ENCODE measurements at places on chromosomes 16 and 17.
A peak's percentile ranks its signal among the peaks of the same experiment; 100 is the strongest.

DNA sequence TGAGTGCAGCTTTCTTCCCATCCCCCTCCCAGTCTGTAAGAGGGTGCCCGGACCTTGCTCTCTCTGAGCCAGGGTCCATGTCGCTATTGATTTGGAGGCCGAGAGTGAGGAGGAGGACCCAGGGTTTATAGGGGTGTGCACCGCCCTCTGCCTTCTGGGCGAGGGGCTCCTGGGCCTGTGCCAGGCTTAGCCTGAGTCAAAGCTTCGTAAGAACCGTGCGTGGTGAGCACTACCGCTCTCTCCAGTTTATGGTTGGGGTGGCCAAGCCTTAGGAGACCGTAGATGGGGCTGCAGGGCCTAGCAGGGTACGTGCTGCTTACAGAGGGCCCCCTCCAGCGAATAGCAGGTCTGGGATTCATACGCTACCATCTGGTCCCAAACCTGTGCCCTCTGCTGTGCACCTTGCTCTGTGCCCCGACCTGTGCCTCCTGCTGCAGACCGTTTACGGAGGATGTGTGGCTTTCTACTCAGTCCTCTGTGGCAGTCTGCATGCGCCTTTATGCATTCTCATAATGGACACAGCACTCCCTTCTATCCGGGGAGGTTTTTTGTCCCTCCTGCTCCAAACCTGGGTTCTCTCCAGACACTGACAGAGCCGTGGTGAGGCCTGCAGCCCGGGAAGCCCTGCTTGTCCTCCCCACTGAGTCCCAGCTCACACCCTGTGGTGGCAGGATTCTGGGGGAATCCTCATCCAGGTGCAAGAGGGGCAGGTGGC is 54.7 kb downstream of the PGS1 start:
- no peak for DNase-seq

DNA sequence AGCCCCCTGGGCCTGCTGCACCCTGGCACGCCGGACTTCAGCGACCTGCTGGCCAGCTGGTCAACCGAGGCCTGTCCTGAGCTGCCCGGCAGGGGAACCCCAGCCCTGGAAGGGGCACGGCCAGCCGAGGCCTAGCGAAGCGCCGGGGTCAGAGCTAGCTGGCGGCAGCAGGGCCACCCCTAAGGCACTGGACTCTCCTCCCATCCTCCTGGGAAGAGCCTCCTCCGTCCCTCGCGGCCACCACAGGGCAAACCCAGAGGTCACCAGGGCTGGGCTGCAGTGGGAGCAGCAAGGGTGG is 2.3 kb downstream of the PERCC1 start:
- DNase-seq, result no peak

DNA sequence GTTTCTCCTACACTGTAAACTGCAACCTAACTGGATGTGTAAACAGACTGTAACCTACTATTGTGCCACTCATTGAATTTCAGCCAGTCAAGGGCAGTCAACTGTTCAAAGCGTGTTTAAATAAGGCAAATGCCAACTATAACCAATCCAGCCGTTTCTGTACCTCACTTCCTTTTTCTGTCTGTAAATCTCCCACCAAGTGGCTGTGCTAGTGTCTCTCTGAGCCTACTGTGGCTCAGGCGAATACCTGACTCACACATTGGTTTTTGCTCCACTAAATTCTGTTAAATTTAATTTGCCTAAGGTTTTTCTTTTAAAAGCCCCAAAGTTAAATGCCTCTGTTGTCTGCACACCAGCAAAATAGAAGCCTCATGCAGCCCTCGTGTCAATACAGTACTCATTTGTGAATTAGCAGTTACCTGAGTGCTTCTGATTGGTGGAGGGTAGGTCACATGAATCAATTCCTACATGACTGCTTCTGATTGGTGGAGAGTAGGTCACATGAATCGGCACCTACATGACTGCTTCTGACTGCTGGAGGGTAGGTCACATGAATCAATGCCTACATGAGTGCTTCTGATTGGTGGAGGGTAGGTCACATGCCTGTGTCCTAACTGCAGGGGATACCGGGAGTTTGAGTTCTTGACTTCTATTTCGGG is 31.1 kb upstream of the CCR7 start:
- DNase-seq, result no peak

DNA sequence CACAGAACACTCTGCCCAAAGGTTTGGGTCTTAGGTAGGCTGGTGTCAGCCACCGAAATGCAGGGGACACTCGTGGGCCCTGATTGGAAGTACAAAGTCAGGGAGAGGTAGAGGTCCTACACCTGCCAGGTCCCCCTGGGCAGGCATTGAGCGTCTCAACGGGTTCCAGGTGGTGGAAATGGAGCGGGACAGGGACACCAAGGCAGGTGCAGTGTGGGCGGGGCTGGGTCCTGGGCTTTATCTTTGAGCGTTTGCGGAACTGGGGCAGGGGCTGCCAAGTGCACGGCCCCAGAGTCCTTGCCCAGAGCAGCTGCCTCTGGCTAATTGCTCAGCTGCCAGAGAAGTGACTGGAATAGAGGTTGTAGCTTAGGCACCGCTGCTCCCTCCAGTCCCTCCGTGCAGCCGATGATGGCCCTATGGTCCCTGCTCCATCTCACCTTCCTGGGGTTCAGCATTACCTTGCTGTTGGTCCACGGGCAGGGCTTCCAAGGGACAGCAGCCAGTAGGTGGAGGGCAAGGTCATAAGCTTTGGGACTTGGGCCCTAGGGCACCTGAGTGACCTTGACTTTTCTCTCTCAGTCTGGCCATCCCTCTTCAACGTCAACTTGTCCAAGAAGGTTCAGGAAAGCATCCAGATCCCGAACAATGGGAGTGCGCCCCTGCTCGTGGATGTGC is at the start of gene ZACN:
Gene ZACN (plus strand): TSS at position 323 of the 675 bp plus-strand sequence. CDS start 83 bp downstream, at position 406.
- peak; percentile 20 for DNase-seq

DNA sequence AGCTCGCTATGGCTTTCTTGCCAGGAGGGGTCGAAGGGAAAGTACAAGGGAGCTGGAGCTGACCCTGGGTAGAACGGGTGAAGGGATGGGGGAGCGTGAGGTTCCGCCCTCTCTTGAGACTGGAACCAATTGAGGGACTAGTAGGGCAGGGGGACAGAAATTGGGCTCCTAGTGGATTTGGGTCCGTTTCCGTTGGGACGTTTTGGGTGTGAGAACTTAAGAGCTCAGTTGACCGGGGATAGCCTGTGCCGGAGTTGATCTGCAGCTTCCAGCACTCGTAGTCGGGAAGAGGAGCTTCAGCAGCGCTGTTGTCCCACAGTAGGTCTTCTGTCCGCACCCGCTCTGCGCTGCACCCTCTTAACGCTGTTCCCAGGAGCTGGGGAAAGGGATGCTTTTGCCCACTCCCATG is 481 bp downstream of the CNTROB start:
- DNase-seq, result no peak

GRCh38 chr16:20613481-20614185 is 37.5 kb upstream of the ACSM2B start:
- DNase-seq, result no peak

DNA sequence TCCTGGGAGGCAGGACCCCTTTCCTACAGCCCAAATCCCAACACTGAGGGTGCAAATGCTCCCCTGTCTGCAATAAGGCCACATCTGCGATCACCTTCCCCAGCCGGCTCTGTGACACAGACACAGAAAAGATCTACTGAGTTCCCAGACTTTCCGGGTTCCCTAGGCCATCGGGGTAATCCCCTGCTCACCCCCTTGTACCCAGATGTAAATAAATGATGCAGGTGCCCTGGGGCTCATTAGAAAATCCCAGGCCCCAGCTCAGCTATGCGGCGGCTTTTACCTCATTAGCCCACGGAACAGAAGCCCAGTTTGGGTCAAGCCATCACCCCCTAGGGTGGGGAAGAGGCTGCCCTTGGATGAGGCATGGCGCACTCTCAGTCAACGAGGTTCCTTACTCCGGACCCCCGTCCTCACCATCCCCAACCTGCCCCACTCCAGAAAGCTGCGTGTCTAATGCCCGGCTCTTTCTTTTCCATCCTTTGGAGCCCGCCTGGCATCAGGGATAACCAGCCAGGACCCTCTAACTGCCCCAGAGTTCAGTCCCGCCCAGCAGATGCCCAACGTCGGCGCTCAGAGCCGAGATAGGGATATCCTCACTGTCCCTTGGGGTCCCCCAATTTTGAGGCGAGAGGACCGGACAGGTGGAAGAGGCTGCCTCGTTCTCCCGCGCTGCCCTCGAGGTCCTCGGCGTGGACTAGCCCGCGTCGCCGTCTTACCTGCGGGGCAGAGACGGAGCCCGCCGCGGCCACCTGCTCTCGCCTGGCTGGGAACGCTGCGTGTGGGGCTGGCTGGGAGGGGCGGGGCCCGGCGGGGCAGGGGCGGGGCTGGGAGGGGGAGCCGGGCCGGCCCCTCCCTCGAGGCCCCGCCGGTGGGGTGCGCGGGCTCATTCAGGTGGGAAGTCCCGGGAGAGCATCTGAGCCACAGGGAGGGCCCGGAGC is at the start of gene ZNF385C:
Gene ZNF385C (minus strand): TSS at position 783 of the 941 bp plus-strand sequence. CDS start 35,417 bp downstream, outside the sequence.
- peak; percentile 61 for DNase-seq

- no peak for DNase-seq
These were observed 21.4 kb downstream of the ENPP7 start for GRCh38 chr17:79752175-79752574.

GRCh38 chr17:12114686-12115418 is 94.2 kb downstream of the MAP2K4 start:
- no peak for DNase-seq

DNA sequence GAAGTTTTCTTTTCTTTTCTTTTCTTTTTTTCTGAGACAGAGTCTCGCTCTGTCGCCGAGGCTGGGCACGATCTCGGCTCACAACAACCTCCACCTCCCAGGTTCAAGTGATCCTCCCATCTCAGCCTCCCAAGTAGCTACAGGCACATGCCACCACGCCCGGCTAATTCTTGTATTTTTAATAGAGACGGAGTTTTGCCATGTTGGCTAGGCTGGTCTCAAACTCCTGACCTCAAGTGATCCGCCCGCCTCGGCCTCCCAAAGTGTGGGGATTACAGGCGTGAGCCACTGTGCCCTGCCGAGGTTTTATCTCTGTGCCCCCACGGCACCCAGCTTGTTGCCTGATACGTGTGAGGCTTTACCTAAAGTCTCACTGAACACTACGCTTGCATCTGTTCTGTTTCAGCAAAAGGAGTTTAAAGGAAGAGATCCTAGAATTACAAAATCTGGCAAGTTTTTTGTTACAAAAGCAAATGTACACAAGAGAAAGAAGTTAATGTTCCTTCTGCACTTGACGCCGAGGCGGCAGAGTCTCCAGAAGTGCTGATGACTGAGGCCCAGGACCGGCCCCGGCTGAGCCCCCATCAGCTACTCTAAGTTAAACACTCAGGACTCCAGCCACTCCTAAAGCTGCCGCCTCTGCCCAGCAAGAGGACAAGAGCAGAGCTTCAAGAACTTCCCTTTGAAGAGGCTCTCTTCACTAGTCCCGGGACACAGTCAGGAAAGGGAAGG is 9.2 kb downstream of the ABCA3 start:
- DNase-seq, result no peak

- DNase-seq, result no peak
These were observed 49.6 kb upstream of the RPL38 start for GRCh38 chr17:74153821-74154430.

DNA sequence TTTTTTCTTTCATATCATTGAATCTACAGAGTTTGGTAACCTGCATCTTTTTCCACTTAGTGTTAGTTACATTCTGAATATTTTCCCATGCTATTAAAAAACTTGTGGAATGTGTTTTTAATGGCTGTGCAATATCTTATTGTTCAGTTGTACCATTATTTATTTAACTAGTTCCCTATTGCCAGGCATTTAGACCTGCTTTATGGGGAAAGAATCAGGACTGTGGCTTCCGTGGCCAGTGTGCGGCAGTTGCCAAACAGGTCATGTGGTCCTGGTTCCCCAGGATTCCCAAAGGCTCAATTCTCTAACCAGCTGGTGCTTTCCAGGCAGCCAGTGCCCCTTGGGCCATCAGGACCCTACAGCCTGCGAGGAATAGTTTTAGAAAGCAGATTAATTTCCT is 30.8 kb downstream of the NDEL1 start:
- DNase-seq, result no peak

DNA sequence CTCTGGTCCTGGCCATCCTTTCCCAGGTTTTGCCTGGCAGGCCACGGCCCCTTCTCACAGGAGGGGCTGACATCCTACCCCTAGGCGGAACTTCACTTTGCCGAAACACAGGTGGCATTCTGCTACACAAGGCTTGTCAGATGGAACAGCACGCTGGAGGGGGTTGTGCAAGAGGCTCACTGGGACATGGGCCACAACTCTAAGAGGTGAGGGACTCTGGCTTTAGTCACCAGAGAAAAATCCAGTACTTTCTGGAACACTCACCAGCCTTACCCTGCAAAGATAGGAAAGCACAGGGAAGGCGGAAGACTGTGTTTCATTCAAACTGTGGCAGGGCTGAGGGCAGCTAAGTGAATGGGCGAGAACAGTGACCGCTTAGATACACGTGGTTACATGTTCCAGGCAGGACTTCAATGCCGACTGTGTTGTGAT is 18.3 kb downstream of the CDC42EP4 start:
- no peak for DNase-seq

DNA sequence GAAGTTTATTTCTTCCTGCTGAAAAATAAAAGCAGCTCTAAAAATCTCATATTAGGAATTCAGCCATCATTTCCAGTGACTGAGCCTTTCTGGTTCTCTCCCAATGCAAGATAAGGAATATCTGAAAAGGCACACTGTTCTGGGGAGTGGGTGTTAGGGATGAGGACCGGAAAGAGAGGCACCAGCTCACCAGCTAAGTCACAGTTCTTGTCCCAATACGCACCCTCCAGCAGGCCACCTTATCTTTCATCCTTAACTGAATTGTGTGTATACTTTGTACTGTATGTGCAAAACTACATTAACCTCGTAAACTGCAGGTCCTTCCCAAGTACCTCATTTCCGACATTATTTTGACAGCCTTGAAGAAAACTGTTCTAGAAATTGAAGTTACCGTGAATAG is 11.0 kb downstream of the AMFR start:
- DNase-seq, result no peak

- no peak for DNase-seq
These were observed 84.4 kb upstream of the RPL38 start for GRCh38 chr17:74119049-74119580.

DNA sequence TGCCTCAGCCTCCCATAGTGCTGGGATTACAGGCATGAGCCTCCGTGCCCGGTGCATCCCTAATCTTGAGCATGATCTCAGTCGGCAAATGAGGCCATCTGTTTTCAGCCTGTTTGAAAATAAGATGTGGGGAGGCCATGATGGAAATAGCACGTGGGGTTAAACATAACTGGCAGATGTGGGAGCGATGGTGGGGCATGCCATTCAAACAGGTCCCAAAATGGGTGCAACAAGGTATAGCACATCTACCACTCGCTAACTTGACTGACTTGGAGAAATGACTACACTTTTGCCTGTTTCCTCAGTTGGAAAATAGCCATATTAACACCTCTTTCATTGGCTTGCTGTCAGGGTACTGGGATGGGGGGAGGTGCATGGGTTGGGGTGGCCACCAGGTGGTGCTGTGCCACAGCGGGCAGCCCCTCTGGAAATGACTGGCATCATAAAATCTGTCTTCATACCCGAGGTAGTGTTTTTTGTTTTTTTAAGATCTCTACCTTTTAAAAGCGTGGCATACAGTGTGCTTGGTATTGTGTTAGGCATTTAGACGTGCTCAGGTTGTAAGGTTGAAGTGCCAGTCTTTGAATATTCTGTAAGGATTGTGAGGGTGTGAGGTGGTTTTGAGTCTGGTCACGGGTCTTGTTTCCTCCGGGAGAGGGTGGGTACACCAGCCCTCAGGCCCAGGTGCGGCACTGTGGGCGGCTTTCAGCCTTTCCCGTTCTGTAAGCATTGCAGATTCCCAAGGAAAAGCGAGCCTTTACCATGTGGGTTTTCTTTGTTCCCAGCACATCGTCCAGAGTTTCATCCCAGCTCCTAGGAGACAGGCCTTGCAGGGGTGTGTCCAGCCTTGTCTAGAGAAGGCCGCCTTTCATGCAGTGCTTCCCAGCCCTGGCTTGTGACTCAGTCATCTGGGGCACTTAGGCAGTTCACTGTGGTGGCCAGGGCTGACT is 2.9 kb upstream of the TTYH2 start:
- peak; percentile 67 for DNase-seq

- DNase-seq, result no peak
These were observed 18.9 kb downstream of the GGA3 start for GRCh38 chr17:75242461-75243042.
